Muscle of leg (tissue), 16 donors: ENCODE measurements at places on chromosomes 1 and 21.

- DNase-seq: no peak
Measured at GRCh38 chr1:201751872-201752271, 77.1 kb upstream of the IPO9 start.

DNA sequence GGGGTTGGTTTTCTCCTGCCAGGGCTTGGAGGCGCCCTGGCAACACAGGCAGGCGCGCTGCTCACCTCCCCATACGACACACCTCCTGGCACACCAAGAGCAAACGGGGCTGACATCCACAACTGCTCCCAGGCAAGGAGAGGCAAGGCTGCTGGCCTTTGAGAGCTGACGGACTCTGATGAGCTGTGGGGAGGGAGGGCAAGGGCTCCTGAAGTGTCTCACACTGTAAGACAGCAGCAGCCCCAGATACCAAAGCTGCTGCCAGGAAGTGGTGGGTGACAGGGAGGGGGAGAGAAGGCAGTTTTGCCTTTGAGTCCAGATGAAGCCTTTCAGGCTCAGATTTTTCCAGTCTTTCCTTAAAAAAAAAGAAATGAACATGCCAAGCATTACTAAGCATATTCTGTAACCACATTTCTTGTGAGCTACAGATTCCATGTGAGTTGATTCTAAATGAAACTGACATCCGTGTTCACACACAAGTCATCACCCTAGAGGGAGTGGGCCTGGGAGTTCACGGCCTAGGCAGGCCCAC, 24.3 kb downstream of the PGBD5 start:
- DNase-seq: peak; percentile 51

DNA sequence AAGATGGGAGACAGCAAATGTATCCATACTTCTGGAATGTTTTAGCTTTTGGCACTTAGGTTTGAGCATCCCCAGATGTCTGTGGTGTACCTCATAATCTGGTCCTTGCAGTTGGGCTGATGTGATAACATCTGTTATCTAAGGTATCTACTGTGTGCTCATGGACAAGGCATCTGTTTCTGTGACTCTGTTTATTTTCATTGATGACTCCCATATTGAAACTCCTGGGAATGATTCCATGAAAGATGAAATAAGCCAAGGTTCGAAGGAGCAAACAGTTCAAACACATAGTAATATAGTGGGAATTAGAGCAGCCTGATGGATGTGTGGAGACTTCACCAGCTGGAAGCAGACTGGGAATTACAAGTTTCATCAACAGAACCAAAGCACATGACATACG, 20.7 kb upstream of the TRIM45 start:
- no peak for DNase-seq

- no peak for DNase-seq
Measured at GRCh38 chr1:194296201-194296600, 1109.8 kb upstream of the B3GALT2 start.

DNA sequence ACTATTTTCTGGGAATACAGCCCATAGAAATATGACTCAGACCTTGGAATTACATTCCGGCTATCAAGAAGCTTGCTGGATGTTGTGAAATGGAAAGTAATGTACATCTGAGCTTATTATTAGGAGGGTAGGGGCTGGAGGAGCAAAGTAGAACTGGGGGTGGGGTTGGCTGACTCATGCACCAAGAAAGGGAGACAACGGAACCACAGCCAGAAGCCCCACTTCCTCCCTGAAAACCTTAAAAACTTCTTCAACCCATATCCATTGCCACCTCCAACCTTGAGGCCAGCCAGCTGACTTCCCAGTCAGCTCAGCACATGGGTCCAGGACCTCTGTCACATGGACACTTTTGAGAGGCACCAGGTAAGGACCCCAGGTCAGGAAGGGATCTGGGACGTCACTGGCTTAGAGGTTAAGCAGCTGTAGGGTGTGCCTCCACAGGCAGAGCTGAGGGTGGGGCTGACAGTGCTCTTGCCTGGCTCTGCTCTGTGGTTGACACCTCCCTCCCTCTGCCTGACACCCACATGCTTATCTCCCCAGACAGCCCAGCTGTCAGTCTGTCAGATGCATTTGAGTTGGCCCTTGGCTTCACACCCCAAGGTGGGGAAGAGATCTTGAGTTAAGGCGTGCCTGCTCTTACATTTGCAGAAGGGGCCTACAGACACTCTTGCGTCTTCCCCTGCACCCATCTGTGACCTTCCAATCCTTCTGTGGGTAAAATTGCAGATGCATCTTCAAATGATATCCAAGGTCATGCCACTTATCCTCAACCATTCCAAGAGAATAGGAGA, 5.7 kb upstream of the ZNF683 start:
- DNase-seq: peak; percentile 78

DNA sequence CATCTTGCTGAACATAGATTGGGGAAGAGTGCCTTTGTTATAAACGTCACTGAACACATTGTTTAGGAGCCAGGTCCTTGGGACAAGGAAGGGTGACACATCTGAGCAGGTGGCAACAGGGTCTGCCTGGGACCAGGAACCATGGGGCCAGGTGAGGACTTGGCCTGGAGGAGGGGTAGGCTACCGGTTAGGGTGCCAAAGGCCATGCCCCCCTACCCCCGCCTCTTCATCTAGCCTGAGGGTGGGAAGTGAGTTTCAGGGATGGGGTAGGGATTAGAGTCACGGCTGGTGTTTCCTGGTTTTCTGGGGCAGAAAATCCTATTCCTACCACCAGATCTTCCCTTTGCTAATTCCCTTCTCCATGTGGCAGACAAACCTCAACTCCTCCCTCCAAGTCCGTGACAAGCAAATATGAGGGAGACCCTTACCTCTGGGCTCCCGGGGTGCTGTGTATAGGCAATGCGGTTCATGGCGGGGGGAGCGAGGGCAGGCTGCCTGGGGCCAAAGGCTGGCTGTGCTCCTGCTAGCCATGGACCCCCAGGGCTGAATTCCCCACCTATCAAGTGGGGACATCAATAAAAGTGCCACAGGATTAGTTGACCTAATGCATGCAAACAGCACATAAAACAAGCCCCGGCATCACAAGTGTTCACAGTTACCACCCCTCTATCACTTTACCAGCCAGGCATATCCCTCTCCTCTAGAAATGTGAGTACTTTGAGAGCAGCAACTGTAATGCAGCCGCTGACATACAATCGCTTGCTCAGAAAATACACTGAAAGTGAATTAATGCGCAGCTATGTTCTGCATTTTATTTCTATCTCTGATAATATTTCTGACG, 14.5 kb downstream of the CD247 start:
- DNase-seq: no peak

GRCh38 chr1:62964141-62964540, 180.2 kb downstream of the ATG4C start:
- no peak for DNase-seq
